Calu3 (cell line): ENCODE measurements at places on chromosomes 6 and 20. TPM values are rescaled to one million over a fixed set of nuclear protein-coding genes. Genes with fewer than 3 reads are reported as not detected.

Gene SCGN
- 3.5 and 3.7 TPM in 2 replicates for total RNA-seq

Gene CNR1
- 0.31 and 0.69 TPM in 2 replicates for total RNA-seq

Gene CLPSL1
- total RNA-seq, result not detected in 2 replicates

Gene CDH4
- not detected in 2 replicates for total RNA-seq

Gene TUBE1
- total RNA-seq, result 21.0 and 25.6 TPM in 2 replicates
